Foreskin keratinocyte (primary cell): ENCODE measurements at places on chromosomes 11 and 22. TPM values are rescaled to one million over a fixed set of nuclear protein-coding genes. Genes with fewer than 3 reads are reported as not detected.

CAVIN3 gene
- 121 and 173 TPM in 2 replicates for total RNA-seq

ANKRD42 gene
- total RNA-seq, result 6.0 and 6.3 TPM in 2 replicates

APOL5 gene
- total RNA-seq, result not detected in 2 replicates

PKP3 gene
- 148 and 170 TPM in 2 replicates for total RNA-seq

YPEL1 gene
- 0.14 TPM in 1 of 2 replicates, not detected in the other for total RNA-seq

WNT7B gene
- 9.5 and 41.8 TPM in 2 replicates for total RNA-seq
